ENCODE measurements at places on chromosomes 1 and 21. TPM values are rescaled to one million over a fixed set of nuclear protein-coding genes. Genes with fewer than 3 reads are reported as not detected.

DNA sequence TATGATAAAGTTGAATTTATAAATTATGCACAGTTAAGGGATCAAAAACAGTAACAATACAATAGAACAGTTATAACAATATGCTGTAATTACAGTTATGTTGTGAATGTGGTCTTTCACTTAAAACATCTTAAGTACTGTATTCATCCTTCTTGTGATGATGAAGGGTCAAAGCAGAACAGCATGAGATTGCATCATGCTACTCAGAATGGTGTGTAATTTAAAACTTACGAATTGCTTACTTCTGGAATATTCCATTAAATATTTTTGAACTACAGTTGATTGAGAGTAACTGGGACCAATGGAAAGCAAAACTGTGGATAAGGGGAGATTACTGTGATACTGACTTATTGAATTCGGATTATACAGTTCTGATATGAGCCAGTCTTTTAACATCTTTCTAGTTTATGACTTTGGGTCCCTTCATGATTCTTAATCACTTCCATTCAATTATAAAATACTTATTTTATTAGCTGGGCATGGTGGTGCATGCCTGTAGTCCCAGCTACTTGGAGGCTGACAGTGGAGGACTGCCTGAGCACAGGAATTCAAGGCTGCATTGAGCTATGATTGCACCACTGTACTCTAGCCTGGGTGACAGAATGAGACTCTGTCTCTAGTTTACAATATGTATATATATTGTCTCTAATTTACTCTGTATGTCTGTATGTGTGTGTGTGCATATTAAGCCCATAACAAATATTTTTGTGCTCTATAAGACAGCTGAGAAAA is 43.2 kb downstream of the ATP1B1 start:
- no peak for DNase-seq

DNA sequence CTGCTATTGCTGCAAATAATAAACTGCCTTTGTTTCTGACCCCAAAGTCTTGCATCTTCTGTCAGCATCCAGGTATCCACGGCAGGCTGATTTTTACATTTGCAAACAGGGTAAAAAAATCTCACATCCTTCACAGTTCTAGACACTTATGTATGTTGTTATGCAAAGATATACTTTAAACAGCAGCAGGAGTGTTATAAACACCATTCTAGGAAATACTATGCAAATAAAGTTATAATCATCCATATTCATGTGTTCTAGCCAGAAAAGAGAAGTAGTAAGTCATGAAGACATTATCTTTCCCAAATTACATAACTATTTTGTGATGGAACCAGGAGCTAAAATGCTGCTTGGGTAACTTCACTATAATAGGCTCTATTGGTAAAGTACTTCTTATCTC is 534.2 kb downstream of the LTN1 start:
- DNase-seq, result no peak

DNA sequence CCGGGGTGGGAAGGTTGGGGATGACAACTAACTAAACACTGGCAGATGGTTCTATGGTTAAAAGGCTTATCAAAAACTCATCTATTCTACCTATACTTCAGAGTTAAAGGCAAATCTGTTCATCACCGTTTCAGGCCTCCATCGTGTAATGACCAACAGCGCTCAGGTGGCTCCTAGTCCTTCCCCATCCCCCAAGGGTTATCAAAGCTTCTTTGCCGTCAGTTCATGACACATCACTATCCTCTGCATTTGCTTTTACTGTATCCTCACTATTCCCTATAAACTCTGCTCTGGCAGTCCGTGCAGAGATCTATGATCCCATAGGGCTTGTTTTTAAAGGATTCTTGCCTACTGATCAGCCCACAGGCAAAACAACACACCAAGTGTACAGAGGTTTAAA is 8.2 kb downstream of the HMGN1 start:
- no peak for DNase-seq

- DNase-seq, result no peak
Measured at GRCh38 chr1:210364479-210364878, 35.8 kb downstream of the HHAT start.

OXCT2 gene
- total RNA-seq, result 2.7 TPM

Measured in activated CD8-positive, alpha-beta T cell treated with anti-CD3 and anti-CD28 coated beads for 36 hours (primary cell).